ENCODE measurements at places on chromosomes 12 and 14. TPM values are rescaled to one million over a fixed set of nuclear protein-coding genes. Genes with fewer than 3 reads are reported as not detected.

- no peak for DNase-seq
These were observed 104.0 kb downstream of the VRK1 start for GRCh38 chr14:96901227-96901626.

DNA sequence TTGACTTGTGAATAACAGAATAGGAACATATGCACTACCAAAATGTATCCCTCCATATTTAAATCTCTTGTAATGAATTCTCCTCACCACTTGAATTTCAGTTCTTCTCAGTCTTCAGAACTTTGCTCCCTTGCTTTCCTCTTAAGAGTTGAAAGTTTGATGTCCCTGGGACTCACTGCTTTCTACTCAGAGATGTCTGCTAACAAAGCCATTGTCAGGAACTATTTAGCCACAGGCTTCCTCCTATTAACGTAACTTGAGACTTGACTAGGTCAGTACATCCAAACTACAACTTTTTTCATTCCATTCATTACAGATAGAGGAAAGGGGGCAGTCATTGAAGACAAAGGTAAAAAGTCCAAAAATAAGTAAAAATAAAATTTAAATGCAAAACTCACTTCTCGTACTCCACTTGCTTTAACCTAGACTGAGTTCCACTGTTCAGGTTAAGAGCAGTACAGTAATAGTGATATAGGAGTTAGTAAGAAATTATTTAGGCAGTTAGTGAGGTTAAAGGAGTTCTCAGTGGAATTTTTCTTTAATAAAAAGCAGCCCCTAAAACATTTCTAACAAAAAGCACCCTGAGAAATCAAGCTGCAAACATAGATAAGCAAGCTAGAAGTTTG lies 364.2 kb downstream of the SOX5 start:
- no peak for DNase-seq

DNA sequence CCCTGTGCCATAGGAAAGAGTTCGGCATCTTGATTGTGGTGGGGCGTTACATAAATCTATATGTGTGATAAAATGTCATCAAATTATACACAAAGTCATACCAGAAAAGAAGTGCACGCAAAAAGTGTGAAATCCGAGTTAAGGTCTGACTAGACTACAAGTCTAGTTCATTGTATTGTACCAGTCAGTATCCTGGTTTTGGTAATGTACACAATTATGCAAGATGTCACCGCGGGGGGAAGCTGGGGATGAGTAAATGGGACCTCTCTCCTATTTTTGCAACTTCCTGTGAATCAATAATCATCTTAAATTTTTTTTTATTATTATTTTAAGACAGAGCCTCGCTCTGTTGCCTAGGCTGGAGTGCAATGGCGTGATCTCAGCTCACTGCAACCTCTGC lies 43.2 kb upstream of the BCL11B start:
- no peak for DNase-seq

- DNase-seq = no peak
These were observed 127.6 kb downstream of the DPF3 start for GRCh38 chr14:72766296-72766695.

DNA sequence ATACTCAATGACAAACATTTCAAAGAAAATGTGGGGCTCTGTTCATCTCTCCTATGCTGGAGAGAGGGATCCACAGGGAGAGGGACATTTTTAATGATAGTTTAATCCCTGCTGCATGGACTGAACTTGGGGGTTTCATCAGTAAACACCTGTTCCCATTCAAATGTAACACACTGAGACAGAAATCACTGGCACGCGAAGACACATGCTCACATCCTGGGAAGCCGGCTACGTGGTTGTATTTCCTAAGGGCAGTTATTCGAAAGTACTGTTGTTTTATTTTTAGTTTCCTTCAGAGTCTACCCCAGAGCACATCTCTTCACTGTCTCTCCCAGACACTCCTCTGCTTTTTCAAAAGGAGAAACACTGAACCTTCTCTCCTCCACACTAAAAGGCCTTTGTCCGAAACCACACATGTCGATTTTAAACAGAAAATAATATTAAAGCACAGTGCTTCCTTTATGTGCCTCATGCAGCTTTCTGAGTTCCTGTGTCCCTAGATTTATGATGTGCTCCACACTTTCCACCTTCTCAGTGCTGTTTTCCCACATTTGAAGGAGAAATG lies 52.8 kb downstream of the PTHLH start:
- DNase-seq = no peak

DNA sequence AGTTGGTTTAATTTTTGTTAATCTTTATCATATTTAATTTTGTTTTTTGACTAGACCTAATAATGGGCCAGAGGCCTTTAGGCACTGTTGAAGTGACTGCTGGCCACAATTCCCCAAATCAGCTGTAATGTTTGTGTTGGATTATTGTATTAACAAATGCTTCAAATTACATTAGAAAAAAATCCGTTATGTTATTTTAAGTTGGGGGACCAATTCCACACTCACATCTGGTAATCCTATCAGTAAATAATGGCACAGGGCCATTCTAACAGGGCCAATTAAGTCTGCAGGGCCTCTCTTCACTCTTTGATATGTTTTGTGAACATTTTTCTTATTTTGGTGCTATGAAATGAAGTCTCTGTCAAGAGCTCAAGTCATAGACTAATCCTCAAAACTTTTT lies 39.6 kb downstream of the CHST11 start:
- DNase-seq = no peak

- peak; percentile 6 for DNase-seq
These were observed 36.4 kb upstream of the GXYLT1 start for GRCh38 chr12:42180990-42181596.

DNA sequence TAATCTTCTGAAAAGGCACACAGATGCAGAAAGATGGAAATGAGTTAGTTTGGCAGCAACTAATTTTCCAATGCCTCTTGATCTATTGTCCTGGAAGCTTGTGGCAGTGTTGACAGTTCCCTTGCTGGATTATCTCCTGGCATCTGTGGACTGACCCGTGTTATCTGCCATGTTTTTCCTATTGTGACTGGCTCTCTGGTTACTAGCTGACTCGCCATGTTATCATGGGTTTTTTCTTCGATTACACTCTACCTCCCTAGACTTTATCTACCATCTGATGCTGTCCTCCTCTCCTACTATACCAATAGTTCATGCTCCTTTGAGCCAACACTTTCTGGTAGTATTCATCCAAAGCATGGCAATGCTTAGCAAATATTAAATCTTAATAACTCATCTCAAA lies 63.3 kb upstream of the FLRT2 start:
- no peak for DNase-seq

GRCh38 chr12:42871816-42872215 lies 282.3 kb upstream of the PRICKLE1 start:
- no peak for DNase-seq

PSMD9 gene
- 105 TPM for total RNA-seq

MYH6 gene
- total RNA-seq = not detected

OAS2 gene
- total RNA-seq = 40.3 TPM

OSBPL8 gene
- 21.2 TPM for total RNA-seq

CCDC88C gene
- 2.4 TPM for total RNA-seq

HAL gene
- 0.14 TPM for total RNA-seq

NFATC4 gene
- total RNA-seq = 7.1 TPM
